ENCODE measurements at places on chromosomes 1 and 21.
A peak's percentile ranks its signal among the peaks of the same experiment; 100 is the strongest.

GRCh38 chr1:28246427-28246832 is 10.5 kb downstream of the ATP5IF1 start:
- no peak for DNase-seq

- peak; percentile 49 for DNase-seq
These were observed 338 bp downstream of the ACAP3 start for GRCh38 chr1:1307261-1307922.

- DNase-seq, result no peak
These were observed 25.1 kb downstream of the RRP1 start for GRCh38 chr21:43814215-43815106.

- no peak for DNase-seq
These were observed 245.6 kb downstream of the SIPA1L2 start for GRCh38 chr1:232384171-232384883.

GRCh38 chr1:145982010-145982723 is 14.2 kb downstream of the TXNIP start:
- no peak for DNase-seq

- DNase-seq, result no peak
These were observed 10.2 kb upstream of the IL10 start for GRCh38 chr1:206782448-206782847.

- DNase-seq, result no peak
These were observed 4.6 kb downstream of the RCC1 start for GRCh38 chr1:28510273-28510969.

All from nucleus accumbens (tissue), 56 donors.